Endothelial cell (in vitro differentiated cells): ENCODE measurements at places on chromosomes 5 and 9.

DNA sequence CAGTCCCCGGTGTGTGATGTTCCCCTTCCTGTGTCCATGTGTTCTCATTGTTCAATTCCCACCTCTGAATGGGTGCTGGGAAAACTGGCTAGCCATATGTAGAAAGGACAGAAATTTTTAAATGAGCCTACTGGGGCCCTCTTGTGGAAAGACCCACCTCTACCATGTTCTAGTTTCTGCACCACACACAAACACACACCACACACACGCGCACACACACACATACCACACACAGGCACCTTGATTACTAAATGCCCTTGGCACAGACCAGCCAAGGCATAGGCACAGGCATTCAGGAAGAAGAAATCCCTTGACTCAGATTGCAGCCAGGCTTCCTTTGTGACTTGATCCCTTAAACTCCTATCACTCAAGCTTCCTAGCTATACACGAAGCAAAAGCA is 60.5 kb downstream of the SIL1 start:
- DNase-seq: peak; percentile 12

DNA sequence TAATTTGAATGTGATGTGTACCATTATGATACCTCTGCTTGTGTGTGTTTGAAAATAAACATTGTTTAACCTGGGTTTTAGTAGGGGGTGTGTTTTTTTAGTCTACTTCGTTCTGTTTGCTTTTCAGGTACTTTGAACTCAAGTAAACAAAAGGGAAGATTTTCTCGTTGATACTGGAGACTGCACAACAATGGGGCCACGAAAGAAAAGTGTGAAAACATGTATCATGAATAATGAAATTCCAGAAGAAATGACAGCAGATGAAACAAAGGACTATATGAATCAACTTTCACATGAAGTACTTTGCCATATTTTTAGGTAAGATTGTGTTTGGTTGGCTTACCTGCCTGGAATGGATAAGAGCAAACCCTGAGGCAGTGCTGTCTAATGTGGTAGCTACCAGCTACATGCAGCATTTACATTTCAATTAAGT is 10.8 kb downstream of the FBXO38 start:
- DNase-seq: no peak

- no peak for DNase-seq
Measured at GRCh38 chr5:82365744-82366228, 87.6 kb upstream of the RPS23 start.

DNA sequence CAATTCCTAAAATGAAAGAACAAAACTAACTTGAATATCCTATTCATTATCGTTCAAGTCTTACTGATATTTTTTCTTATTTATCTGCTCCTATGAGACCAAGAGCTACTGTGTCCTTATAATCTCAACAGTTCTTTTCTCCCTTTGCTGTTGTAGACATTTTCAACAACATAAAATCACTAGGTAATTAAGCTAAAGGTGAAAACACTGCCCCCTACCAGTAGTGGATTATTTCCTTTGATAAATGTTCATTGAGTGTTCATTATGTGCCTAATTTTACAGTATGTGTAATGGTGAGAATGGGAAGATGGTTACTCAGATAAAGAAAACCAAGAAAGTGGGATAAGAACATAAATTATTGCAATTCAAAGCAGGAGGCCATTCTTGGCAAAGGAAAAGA is 41.4 kb upstream of the PAPPA start:
- no peak for DNase-seq

GRCh38 chr5:136028782-136029742 is at the start of gene TGFBI:
Gene TGFBI, plus strand, starts transcription at chr5:136028988. Its CDS starts 68 bp downstream, at chr5:136029056.
- peak; percentile 70 for DNase-seq

DNA sequence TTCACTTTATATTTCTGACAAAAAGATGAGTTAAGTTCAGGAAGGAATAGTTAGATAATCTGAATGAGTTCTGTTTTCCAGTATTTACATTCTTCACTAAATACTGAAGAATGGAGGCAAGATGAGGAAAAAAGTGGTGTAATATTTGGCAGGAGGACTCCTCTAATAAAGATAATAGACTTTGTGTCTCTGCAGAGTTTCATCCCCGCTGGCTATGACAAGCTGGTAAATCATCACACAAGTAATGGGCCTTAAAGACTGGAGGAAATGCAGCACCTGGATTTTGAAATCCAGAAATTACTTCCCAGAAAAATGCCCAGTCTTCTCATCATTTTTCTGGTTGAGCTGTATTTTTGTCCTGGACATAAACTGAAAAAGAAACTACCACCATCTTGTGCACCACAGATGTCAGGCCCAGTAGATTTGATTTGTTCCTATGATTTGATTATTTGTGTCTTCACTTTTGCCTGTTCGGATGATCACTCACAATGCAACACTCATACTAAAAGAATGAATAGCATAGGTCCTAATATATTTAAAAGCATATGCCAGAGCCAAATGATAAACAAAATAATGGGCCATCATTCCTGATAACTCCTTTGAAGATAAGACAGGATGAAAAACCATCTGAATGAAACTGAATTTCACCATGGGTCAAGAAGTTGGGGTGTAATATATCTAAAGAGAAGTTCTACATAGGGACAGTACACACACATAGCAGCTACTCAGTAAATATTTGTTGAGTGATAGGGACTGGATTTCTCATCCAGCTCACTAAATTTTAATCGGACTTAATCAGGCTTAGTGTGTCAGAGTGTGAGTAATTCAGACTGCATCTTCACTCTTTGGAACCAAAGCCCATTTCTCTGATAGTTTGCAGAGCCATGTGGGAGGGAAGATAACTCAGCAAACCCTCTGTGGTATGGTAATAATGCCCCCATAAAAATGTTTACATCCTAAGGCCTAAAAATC is 200.5 kb downstream of the HINT1 start:
- DNase-seq: no peak

GRCh38 chr5:93675460-93676450 is 65.6 kb downstream of the POU5F2 start:
- DNase-seq: no peak
